ENCODE measurements at places on chromosomes 2 and 18. TPM values are rescaled to one million over a fixed set of nuclear protein-coding genes. Genes with fewer than 3 reads are reported as not detected.

TM4SF20 gene
- not detected for total RNA-seq

FAM98A gene
- 34.6 TPM for total RNA-seq

AGXT gene
- total RNA-seq: not detected

LYG2 gene
- total RNA-seq: not detected

GRCh38 chr2:121502781-121503180 lies 27.9 kb upstream of the RNU4ATAC start:
- no peak for ATAC-seq

GRCh38 chr2:31457651-31458050 lies 43.1 kb upstream of the XDH start:
- ATAC-seq: no peak

- no peak for ATAC-seq
Observed at GRCh38 chr2:197054437-197054836, 127.9 kb upstream of the PGAP1 start.

NAT8 gene
- not detected for total RNA-seq

GRCh38 chr2:47653902-47654789 lies 128.8 kb upstream of the MSH6 start:
- ATAC-seq: no peak

GRCh38 chr2:29309090-29310029 lies 194.1 kb downstream of the CLIP4 start:
- no peak for ATAC-seq

DNA sequence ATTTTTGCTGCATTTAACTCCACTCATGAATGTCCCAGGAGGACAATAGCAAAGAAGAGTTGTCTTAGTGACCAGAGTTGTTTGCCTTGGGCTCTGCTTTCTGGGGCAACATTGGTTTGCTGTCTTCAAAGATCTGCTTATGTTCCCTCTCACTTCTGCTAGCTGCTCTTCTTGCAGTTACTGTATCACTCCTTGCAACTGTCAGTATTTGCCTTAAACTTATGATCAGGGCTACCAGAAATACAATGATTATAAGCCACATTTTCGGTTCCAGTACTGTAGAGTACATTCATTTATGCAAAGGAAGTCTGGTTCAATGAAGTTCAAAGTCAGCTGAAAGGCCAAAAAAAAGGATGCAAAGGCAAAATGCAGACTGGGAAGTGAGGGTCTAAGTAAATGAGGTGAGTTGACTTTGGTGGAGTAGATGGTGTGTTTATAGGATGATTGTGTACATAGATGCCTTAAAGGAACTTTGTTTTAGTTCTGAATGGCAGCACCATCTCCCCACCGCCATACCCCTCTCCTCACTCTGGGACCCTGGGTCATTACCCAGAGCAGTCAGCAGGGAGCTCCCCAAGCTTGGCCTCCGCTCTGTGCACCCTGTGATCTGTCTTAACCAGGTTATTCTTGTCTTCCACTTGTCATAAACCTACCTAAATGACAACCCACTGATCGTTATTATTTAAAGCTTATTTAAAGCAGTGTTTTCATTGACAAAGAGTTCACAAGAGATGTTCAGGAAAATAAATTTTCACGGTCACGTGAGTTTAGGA lies 236.0 kb downstream of the DOK6 start:
- no peak for ATAC-seq

DNA sequence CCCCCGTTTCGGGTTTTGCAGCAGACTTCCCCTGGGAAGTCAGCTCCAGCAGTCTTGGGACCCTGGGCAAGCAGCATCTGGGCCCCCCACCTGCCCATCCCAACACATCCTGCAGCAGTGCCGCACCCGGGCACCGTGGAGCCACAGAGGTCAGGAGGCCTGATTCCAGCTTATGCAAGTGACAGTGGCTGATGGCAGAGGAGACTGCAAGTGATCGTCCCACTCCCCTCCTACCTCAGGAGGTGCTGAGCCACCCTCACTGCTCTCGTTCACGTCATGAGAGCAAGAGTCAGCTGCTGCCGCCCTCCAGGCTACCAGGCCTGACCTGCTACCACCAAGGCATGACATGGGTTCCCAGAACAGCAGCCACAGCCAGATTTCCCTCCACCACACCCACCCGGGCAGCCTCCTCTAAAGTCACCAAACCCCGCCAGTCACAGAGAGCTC lies 18.2 kb downstream of the COX7A2L start:
- ATAC-seq: no peak

DNA sequence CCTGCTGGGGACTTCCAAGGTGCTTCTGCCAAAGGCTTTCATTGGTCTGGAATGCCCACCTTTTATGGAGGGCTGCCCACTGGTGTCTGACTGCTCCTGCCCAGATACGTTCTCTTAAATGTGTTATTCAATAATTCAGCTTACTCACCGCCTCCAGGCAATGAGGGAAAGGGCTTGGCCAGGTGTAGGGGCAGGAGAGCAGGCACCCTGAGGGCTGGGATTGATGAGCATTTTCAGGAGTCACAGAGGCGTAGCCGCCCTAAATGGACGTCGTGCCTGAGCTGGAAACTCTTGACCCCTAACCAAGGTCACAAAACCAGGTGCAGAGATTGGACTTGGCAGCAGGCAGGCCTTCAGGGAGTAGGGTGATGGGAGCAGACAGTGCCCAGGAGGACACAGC lies 26.8 kb downstream of the MAL start:
- ATAC-seq: no peak

ANTXR1 gene
- total RNA-seq: 52.8 TPM

DNA sequence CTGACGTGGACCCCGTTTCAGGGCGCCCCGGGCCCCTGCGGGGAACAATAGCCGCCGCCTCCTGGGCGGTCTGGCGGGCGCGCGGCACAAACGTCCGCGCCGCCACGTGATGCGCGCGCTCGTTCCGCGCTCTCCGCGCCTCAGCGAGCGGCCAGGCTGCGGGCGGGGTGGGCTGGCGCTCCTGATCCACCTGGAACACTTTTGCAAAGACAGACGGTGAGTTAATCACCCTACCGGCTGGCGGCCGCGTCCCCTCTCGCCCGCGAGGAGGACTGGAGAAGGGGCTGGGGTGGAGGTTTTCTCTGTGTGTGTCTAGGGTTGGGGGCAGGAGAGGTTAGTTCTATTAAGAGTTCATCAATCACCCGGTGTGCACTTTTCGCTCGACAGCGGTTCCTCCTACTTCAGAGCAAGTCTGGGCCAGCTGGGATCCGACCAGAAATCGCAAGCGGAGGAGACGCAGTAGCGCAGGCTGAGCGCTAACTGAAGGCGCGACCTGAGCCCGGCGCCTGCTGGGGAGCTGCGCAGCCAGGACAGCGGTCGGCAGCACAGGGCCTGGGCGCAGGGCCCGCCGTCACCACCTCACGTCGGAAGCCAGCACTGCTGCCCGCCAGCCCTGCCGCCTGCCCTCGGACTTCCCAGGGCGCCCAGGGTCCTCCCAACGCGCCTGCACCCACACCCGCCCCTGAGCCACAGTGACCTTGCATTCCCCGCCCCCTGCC lies 10.3 kb upstream of the HOXD1 start:
- peak; percentile 32 for ATAC-seq

- ATAC-seq: no peak
Observed at GRCh38 chr2:41933046-41933420, 114.8 kb upstream of the PKDCC start.

CERKL gene
- 0.78 TPM for total RNA-seq

DNA sequence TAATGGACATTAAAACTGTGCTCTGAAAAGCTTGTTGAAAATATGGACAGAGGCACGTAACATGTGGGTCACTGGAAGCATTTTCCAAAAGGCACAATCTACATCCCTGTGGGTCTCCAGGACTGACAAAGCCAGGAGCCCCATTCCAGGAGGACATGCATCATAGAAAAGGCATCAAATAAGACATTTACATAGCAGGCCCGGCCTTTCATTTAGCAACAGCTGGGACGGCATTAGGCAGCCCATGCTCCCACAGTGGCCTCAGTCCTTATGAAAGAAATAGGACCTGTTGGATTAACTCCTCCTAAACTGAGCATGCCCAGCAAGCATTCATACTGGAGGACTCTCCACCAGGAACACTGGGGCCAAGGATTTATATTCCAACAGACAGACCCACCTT lies 72.2 kb downstream of the TWIST2 start:
- ATAC-seq: peak; percentile 19

GRCh38 chr2:73249636-73250035 lies 15.5 kb downstream of the CCT7 start:
- ATAC-seq: no peak

GRCh38 chr2:65130664-65131175 lies 814 bp upstream of the RAB1A start:
- peak; percentile 61 for ATAC-seq

DNA sequence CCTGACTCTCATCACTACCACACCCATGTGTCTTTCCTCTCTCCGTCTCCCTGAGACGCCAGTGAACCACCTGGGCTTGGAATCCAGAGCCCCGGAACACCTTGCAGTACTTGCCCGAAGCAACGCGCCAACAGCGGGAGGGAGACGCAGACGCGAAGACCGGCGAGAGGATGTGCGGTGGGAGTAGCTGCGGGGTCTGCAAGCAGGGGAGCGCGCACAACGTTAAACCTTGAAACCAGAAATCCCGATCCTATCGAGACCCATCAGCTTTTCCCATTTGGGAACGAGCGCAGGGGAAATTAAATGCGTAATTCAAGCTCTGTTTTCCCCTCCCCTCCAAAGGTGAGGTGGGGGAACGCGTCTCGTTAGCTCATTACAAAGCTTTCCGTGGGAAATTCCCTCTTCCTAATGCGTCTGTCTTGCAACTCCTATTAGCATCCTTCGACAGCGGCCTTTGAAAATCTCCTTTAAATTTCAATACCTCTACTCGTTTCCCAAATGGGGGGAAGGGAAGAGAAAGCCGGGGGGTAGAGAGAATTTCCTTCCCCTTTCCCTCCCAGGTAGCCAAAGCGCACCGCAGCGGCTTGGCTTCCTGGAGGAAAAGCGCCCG lies 421 bp upstream of the CNTNAP5 start:
- no peak for ATAC-seq

DNA sequence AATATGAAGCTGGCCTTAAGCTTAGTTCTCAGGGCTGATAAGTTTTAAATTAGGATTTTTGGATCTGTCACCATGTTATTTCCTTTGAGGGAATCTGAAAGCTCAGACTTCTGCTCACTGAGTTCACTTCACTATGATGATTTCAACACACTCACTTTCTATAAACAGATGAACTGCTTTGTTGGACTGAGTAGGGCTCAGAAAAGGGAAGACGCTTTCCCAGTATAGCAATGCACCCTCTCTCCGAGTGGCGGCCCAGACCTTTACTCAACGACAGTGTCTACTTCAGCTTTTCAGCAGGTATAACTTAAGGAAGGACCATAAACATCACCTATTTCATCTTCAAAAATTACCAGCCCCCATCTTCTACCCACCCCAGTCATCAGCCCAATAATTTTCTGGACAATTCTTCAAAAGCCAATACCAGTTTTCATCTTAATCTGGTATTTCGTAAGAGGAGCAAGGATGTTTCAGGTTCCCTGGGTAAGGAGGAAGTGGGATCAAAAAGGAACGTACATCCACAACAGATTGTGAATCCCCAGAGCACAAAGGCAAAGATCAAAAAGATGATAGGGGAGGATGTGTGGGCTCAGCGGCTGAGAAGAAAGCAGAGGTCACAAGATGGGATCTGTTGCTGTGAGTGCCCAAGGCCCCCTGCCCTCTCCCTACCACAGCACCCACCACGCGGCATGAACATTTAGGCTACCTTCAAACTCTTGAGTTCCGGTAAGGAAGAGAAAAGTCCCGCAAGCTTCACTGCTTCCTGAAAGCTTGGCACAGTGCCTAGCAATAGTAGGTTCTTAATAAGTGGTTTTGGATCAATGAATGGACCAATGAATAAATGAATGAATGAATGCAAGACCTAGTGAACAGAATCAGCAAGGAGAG lies 41.9 kb downstream of the LPIN2 start:
- peak; percentile 86 for ATAC-seq

CCDC85A gene
- total RNA-seq: 2.6 TPM

BCL2 gene
- 31.4 TPM for total RNA-seq

GRCh38 chr2:79994161-79994560 lies 310.4 kb downstream of the LRRTM1 start:
- no peak for ATAC-seq

TMEM150A gene
- total RNA-seq: 26.9 TPM

- no peak for ATAC-seq
Observed at GRCh38 chr2:38737925-38738324, 13.2 kb downstream of the SRSF7 start.

ANKRD53 gene
- total RNA-seq: 0.93 TPM

DSC2 gene
- 1.6 TPM for total RNA-seq

ASXL3 gene
- 1.6 TPM for total RNA-seq

- ATAC-seq: no peak
Observed at GRCh38 chr2:197161774-197162173, 148.8 kb downstream of the ANKRD44 start.

DNA sequence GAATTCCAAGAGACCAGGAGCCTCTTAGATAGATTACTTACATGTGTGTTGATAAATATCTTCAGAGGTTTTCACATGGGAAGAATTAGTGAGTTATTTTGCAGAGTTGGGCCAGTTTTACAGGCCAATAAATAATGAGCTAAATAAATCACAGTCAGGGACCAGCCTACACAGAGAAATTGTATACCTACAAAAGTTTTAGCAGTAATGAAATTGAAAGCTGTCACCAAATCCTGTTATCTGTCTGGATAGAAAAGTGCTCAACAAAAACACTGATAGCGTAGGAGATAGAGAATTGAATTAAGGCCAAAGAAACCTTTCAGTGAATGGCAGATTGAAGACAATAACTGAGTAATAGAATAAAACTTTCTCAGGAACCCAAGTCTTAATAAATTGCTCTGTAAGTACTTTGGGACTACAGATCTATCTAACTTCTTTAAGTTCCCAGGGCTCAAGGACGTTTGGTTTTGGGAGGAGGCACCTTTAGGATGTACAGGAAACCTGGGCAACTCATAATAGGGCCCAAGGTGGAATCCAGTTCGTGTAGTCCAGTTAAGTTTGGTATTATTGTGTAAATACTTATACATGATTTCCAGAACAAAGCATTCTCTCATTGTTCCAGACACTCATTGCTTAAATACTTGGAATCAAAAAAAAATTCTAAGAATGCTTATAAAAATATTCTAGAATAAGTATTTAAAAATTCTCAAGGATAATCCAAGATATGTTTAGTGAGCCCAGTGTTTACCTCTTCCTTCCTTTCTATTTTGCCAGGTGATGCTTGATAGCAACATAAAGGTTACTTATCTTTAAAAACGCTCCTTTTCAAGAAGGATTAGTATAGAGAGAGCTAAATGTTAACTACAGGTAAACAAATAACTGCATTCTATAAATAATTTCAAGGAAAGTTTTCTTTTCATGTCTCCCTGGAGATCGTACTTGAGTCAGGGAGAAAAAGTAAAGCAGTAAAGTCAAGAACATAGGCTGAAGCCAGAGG lies 134.5 kb downstream of the NCKAP5 start:
- no peak for ATAC-seq

SPATA3 gene
- not detected for total RNA-seq

GRCh38 chr2:18244845-18245244 lies 315.6 kb downstream of the RDH14 start:
- no peak for ATAC-seq

GRCh38 chr18:55419947-55420664 lies 167.9 kb downstream of the TCF4 start:
- ATAC-seq: no peak

DNA sequence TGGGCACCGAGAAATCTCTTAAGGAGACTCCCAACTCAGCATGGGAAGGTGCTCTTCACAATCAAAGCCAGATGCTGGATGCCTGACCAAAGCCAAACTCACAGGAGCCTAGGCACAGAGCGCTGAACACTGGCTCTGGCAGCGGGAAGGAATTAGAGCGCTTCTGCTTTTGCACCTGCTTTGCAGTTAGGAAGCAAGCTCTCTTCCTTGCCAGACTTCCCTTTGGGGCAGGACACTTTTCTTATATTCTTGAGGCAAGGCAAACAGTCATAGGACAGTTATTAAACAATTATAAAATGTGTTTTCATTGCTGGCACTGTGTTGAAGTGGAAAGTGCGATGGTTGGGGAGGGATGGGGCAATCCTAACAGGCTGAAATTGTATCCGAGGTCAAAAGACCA lies 79.6 kb upstream of the DNMT3A start:
- ATAC-seq: no peak

Measured in gastroesophageal sphincter (tissue), 4 donors.